CD8-positive, alpha-beta memory T cell (primary cell): ENCODE measurements at places on chromosomes 1 and 21.

- DNase-seq, result no peak
These were observed 1.2 kb downstream of the IPO13 start for GRCh38 chr1:43947874-43948437.

GRCh38 chr1:230274254-230274653, 151.9 kb downstream of the PGBD5 start:
- no peak for DNase-seq

- no peak for DNase-seq
These were observed 81.8 kb upstream of the ERRFI1 start for GRCh38 chr1:8107897-8108296.

DNA sequence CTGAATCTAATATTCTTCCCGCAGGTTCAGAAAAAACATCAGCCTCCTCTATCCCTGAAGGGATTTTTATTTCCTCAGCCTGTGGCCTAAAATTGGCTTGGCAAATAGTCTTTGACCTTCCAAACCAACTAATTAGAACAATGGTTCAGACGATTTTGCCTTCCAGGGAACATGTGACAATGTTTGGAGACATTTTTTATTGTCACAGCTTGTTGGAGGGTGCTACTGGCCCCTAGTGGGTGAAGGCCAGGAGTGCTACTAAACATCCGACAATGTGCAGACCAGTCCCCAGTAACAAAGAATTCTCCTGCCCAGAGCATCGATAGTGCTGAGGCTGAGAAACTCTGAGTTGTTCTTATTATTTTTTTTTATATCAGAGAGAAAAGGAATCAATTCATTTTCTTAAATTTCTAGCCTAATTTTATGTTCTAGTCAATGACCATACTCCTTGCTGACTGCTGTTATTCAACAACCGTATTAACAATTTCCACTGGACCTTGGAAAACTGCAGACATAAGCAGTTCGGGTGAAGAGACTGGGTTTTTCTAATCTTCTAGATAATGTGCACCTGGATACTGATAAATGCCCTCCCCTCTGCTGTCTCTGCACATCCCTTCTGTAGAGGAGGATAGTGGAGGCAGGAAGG, 280.7 kb downstream of the LMX1A start:
- DNase-seq, result no peak

DNA sequence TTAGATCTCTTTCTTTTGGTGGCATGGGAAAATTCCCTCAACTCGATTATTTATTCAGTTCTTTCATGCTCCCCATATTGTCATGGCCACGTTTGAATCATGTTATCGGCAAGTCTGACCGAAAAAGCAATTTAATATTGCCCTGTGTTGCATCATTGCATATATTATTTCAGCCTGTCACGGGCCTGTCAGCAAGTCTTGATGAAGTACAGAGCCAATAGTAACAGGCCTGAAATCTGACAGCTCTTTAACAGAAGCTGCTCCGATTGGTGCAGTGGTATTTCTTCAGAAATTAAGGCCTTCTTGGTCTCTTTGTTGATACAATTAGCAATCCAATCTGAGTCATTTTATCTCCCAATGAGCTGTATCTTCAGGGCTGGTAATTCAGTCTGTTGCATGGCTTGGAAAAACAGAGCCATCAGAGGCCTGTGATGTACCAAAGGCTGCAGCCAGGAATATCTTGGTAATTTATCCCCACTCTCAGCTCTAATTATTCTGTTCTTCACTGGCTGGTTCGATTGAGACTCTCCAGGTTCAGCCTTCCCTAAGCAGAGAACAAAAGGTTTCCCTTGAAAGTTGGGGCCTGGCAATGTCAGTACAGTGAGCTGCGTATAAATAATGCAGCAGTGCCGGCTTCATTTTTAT, 149.5 kb downstream of the FGGY start:
- no peak for DNase-seq

- DNase-seq, result no peak
These were observed 15.6 kb upstream of the C21orf91 start for GRCh38 chr21:17834639-17835354.

GRCh38 chr1:6538956-6539355, 15.4 kb downstream of the NOL9 start:
- DNase-seq, result no peak

- DNase-seq, result no peak
These were observed 57.0 kb upstream of the NEK2 start for GRCh38 chr1:211732293-211732980.

GRCh38 chr1:63277195-63278192, 44.9 kb upstream of the FOXD3 start:
- no peak for DNase-seq

DNA sequence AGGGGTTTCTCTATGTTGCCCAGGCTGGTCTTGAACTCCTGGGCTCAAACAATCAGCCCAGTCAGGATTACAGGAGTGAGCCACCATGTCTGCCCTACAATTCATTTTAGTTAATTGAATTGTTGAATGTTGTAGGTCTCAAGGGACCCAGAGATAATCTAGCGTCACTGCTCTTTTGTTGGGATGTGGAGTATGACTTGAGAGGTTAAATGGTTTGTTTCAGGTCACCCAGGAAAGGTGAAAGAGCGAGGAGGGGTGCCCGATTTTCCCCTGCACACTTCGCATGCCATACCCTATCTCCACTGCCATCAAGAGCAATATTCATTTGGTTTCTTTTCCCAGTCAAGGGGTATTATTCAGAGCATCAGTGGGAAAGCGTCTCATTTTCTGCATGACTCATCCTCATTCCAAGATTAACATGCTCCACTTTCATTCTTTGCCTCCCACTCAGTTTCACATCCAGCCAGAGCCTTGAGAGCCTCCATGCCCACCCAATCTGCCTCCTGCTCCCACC, 13.1 kb upstream of the SLC30A1 start:
- no peak for DNase-seq

DNA sequence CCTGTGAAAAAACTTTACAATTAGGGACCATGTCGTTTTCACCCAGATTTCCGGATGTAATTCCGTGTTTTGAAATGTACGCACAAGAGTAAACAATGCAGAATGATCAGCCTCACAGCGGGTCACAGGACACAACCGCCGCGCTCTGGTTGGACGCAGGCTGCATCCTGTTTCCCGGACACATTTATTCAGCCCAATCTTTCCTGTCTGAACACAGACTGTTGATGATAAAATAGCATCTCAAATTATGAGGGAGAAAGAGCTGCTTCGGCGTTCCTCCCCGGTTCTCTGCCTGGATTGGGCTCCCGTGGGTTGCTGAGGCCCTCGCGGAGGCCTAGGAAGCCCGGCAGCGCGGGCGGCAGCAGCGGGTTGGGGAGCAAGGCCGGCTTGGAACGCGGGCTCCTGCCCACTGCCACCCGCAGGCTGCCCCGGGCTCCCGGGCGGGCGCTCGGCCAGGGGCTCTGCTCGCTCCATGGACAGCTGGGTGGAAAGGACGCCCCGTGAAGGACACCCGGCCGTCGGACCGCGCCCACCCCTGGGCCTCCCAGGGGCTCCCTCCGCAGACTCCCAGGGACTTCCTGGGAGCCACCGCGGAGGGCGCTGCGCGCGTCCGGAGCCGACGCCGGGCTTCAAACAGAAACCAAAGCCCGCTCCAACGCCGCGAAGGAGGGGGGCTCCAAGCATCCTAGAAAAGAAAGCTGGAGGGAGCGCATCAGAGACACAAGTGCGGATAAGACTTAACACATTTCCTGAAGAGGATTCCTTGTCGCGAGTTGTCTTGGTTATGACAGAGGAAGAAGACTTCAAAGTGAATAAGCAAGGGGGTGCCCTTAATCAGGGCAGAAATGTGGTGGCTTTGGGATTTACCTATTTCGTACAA, 122.3 kb downstream of the ESRRG start:
- no peak for DNase-seq

DNA sequence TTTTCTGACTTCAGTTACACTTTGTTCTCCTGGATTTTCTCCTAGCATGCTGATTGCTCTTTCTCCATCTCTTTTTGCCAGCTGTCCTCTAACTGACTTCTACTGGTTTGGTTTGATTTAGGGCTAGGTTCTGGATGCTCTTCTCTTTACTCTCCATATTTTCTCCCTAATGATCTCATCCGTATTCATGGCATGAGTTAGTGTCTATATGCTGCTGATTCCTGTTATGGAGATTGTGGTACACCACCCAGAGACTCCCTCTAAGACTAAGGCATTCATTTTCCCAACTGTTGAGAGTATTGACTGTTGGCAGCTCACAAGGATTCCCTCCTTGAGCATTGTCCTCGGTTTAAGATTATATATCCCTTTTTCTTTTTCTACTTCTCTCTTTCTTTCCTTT, 28.9 kb downstream of the S1PR1 start:
- no peak for DNase-seq

DNA sequence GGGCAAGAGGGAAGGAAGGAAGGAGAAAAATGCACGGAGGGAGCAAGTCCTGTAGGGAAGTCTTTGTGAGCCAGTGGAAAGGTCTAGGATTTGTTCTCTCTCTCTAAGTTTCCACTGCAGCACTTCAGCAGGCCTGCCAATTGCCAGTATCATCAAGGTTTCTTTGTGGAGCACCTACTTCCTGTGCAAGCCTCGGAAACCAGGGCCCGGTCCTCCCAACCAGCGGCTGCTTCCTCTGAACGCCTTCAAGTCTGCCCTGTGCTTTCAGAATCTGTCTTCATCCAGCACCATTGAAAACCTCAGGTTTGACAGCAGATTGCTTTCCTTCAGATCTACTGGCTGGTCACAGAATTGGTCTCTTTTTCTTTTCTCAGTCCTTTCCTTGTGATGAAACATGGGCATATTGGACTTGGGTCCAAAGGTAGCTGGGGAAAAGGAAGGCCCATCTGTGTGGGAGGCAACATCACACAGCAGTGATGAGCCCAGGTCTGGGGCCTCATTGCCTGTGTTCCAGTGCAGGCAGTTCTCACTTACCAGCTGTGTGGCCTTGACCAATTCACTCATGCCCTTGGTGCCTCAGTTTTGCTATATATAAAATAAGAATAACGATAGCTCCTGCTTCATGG, 144.5 kb downstream of the SEC16B start:
- DNase-seq, result no peak

- DNase-seq, result no peak
These were observed 286.2 kb downstream of the SPATA17 start for GRCh38 chr1:217917281-217917887.

DNA sequence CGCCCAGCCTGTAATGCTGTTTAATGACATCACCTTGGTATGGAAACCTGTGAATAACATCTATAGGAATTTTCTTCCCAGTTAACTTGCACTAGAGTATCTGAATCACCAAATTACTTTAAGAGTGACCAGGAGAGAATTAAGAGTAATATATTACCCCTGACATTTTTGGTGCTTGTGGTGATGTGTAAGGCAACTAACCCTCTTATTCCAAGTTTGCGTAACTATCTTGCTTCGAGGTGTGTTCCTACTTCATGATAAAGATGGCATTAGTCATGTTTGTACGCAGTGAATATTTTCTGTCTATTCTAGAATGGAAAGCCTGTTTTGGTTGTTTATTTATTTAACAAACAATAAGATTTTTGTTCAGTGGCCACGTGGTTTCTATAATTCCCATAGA, 131.3 kb downstream of the ZP4 start:
- no peak for DNase-seq

DNA sequence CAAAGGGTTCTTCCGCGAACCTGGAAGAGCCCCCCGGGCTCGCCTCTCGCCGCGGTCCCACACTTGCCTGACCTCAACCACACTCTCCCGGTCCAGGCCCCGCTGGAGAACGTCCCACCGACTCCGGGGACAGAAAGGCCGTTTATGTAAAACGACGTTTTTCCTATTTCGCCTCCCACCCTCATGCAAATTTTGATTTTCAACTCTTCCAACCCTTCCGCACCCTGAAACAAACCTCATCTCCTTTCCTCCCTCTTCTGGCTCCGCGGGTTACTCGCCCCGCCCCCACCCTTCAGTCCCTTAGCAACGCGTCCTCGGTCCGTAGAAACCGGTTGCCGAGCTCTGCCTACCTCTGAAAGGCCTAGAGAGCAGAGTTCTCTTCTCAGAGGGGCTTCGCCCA, at the start of gene C1orf141:
Gene C1orf141 (minus strand): TSS at position 276 of the 400 bp plus-strand sequence. CDS start 7,730 bp downstream, outside the sequence.
- no peak for DNase-seq

- no peak for DNase-seq
These were observed 838.8 kb upstream of the ADAMTS5 start for GRCh38 chr21:27805696-27806095.

GRCh38 chr1:241800640-241801039, 47.4 kb upstream of the EXO1 start:
- DNase-seq, result no peak

DNA sequence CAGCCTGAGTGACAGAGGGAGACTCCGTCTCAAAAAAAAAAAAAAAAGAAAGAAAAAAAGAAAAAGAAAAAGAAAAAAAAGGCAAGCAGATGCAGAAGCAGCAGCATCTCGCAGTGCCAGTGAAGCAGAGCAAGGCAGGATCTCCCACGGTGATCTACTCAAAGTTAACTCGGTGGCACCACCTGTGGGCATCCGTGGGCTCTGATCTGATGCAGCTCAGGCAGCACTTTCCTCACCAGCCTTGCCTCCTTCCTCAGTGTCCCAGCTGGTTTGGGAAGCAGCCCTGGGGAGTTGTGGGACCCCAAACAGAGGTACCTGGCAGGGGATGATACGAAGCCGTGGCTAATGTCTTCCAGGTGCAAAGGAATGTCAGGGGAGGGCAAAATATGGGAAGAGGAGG, 104.3 kb upstream of the KRTAP19-8 start:
- peak; percentile 40 for DNase-seq

GRCh38 chr1:61266738-61267137, 184.4 kb downstream of the NFIA start:
- DNase-seq, result no peak

- DNase-seq, result no peak
These were observed 14.4 kb downstream of the LMNA start for GRCh38 chr1:156128654-156129597.

GRCh38 chr1:62417351-62417999, 19.4 kb upstream of the USP1 start:
- no peak for DNase-seq

- DNase-seq, result no peak
These were observed 36.5 kb upstream of the SELENON start for GRCh38 chr1:25763493-25763892.

GRCh38 chr1:187696073-187696472, 867.3 kb downstream of the PLA2G4A start:
- no peak for DNase-seq

GRCh38 chr21:36765229-36765628, 66.3 kb downstream of the SIM2 start:
- no peak for DNase-seq

DNA sequence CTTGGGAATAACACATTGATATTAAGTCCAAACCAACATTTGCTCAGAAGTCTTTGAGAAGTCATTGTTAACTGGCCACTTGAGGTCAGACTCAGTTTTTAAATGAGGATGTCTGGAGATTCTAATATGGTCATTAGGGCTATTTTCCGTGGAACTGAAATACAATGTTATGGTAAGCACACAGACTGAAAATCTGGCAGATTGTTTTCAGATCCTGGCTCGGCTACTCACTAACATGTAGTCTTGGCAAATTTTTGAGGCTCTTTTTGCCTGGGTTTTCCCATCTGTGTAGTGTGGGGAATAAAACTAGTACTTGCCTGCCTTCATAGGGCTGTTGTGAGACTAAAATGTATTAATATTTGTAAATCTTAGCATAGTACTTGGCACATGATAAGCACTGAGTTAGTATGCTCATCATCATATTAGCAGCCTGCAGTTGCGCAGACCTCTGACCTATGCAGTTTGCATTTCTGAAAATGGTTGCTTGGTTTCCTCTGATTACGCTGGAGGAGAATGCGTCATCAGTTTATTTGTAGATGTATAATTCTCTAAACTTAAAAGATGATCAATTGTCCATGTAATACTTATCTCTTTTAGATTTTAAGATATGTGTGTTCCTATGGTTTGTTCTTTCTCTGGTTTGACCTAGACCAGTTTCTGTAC, 100.8 kb downstream of the C1orf21 start:
- DNase-seq, result no peak

GRCh38 chr1:47948126-47948525, 49.1 kb downstream of the TRABD2B start:
- no peak for DNase-seq
